Stimulated activated CD8-positive, alpha-beta memory T cell treated with anti-CD3 and anti-CD28 coated beads, Interleukin-15, amount 100 ng/mL, for 24 hours (primary cell): ENCODE measurements at places on chromosomes 3 and 15.

DNA sequence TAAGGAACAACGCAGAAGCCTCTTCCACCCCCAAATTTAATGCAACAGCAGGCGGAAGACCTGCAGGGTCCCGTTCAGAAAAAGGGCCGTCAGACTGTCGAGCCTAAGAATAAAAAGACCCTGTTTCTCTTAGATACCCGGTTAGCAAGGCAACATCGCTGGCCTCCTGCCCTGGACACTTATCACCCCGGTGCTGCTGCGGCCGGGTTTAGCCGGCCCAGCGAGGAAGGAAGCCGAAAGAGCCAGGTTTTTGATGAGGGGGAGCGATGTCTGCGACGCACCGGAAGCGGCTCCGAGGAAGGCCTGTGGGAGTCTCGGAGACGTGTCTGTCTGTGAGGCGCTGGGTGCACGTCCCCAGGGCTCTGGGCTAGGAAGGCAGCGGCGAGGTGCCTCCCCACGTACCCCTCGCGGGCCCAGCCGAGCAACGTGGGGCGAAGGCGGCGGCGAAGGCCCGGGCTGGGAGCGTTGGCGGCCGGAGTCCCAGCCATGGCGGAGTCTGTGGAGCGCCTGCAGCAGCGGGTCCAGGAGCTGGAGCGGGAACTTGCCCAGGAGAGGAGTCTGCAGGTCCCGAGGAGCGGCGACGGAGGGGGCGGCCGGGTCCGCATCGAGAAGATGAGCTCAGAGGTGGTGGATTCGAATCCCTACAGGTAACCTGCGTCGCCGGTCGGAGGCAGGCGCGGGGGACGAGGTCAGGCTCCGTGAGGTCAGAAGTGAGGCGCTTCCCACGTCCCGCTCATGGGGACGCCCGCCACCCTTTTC, at the start of gene UBA5:
Gene UBA5, plus strand, starts transcription at position 278 of the 759 bp plus-strand sequence. Its CDS starts 209 bp downstream, at position 487.
- peak; percentile 39 for DNase-seq

DNA sequence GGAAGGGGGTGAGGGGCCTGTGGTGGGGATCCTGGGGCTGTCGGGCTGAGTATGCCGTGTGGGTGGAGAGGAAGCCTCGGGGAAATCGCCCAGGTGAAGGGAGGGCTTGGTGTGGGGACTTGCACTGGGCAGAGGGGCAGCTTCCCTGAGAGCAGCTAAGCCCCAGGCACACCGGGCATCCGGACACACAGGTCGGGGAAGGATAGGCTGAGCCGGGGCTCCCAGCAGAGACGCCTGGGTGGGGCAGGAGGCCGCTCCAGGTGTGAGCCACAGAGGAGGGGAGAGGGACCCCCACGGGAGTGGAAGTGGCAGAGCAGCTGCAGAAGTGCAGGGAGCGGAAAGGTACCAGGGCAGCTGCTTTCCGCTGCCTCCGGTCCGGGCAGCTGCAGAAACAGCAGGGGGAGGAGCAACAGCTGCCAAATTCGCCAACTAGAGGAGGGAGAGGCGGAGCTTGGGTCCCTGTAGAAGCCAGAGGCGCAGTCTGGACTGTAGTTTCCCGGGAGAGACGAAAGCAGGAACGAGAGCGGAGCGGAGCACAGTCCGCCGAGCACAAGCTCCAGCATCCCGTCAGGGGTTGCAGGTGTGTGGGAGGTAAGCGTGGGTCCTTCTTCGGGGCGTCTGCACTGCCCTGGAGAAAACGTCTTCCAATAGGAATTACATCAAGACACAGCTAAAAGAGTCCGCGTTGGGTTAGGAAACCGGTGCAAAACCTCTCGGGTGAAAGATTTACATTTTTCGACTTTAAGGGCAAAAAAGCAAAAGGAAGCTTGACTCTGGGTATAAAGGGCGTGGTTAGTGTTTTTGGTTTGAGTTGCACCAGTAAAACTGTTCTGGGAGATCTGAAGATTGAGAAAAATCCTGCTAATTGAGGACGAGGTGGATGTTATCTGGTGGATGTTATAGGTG, at the start of gene SERPINI1:
Gene SERPINI1, plus strand, starts transcription at position 489 of the 906 bp plus-strand sequence. CDS start 53,408 bp downstream, outside the sequence.
- peak; percentile 49 for DNase-seq

DNA sequence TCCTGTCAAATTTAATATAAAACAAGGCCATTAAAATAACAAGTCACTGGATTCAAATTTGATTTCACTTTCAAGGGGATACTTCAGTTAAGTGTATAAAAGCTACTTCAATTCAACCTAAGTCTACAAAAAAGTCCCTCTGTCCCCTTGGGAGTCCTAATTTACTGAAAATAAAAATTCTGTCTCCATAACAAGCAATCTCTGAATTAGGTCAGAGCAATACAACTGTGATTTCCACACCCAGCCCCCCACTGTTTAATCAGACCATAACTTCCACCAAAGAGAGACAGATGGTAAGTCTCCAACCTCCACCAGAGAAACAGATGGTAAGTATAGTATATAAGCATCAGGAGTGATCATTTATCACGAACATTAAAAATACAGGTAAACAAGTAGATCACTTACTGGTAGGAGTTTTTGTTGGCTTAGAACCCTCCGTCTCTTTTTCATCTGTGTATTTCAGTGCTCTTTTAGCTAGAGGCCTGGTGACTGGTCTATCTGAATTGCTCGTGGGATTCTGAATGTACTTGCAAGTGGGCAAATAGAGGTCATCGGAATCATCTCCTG, 12.1 kb downstream of the SGO1 start:
- DNase-seq = no peak

GRCh38 chr3:52705688-52706686, at the start of the genes GLT8D1 and SPCS1:
GLT8D1 (minus strand) TSS chr3:52705791; CDS start chr3:52700460, 5,331 bp downstream.
SPCS1 (plus strand) TSS chr3:52706106; CDS start chr3:52706247, 141 bp downstream.
- DNase-seq = peak; percentile 77

- DNase-seq = no peak
Measured at GRCh38 chr3:68832680-68833079, 99.7 kb downstream of the TAFA4 start.

DNA sequence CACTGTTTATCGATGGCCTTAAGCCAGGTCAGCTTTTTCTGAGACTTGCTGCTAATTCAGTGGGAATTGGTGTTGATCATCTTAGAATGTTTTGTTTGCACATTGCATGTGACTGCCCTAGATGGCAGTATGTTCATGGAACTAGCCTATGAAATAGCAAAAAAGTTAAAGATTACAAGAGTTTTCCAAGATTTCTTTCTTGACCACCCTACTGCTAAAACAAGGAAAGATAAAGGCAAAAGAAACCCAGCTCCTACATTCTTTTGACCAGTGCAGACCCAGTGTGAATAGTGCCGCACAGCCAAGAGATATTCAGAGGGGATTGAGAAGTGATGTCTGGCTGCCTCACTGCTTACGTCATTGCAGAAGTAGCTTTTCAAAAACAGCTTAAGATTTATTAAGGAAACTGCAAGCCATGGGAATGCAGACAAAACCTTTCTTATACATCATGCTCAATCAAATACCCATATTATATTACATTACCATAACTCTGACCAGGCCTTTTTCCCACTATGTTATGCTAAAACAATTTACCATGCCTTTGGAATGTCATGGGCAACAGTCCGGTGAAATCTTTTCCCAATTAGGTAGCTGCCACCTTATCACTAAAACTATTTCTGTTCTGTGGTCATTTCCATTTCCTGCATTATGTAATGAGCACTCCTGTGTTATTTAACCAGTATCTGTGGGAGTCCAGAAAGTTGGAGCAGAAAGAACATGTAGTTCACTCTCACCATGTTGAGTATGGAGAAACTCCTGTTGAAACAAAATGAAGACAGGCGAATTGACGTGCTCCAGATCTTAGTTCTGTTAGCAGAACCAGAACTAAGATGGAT, 6.0 kb downstream of the PHLDB2 start:
- no peak for DNase-seq

GRCh38 chr3:119428538-119428937, 34.9 kb downstream of the TMEM39A start:
- no peak for DNase-seq

GRCh38 chr3:101950985-101951733, 101.8 kb downstream of the NFKBIZ start:
- DNase-seq = no peak

- no peak for DNase-seq
Measured at GRCh38 chr15:29270976-29271375, 1.4 kb upstream of the NSMCE3 start.

DNA sequence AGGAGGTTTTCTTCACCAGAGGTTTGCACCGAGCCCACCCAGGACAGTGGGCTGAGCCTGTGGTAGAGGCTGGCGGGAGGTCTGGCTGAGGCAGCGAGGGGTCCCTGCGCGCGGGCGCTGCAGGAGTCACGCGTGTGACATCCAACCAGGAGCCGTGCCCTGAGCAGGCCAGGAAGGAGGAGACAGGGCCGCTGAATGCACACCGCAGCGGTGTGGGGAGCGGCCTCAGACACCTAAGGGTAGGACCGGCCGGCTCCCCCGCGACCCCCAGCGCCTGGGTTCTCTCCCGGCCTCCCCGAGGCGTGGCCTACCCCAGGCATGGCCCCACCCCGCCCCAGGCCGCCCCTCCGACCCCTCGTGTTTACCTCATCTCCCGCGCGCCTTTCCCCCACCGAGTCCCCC, 412 bp downstream of the SLC41A3 start:
- peak; percentile 26 for DNase-seq

GRCh38 chr15:90412356-90413194, 24.5 kb downstream of the IQGAP1 start:
- no peak for DNase-seq

GRCh38 chr3:6528951-6529350, 332.0 kb upstream of the GRM7 start:
- no peak for DNase-seq

GRCh38 chr3:23623844-23624243, 181.9 kb upstream of the UBE2E1 start:
- no peak for DNase-seq

DNA sequence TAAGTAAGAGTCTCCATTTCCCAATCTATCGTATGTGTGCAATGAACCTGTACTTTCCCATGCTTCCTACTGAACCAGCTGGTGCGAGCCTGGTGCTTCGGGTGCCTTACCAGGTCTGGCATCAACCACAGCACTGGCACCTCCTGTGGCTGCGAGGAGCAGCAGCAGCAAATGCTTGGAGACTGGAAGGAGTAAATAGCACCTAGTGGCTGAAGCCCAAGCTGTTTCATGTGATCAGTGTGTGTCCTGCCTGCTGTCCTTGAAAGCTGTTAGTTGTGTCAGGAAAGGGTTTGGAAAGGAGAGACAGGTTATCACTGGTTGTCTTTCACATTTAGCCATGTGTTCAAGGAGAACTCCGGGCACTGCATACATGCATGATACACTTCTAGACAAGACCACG, 31.8 kb downstream of the PCOLCE2 start:
- DNase-seq = no peak

GRCh38 chr3:129246636-129247035, 2.8 kb upstream of the COPG1 start:
- no peak for DNase-seq

DNA sequence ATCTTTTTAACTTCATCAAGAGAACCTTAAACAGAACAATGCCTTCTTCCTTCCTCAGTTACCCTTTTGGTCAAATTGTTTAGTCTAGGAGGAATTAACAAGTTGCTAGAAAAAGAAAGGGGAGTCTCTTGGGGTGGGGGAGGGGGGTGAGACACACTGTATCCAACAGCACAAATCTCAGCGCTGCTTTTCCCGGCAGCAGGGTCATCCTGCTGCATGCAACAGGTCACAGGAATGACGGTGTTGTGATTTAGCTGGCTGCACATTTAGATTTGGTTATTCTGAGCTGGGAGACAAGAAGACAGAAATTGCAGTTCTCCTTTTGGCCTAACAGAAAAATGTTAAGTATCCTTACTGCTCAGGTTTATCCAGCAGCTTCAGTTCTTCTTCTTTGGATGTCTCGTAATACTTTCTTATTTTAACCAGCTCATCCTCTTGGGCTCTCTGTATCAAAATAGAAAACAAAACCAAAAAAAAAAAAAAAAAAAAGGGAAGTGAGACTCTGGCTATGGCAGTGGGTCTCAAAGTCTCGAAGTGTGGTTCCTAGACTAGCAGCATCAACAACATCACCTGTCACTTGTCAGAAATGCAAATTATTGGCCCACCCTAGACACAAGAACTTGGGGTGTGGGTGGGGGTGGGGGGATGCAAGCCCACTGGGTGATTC, 190.5 kb downstream of the GREM1 start:
- DNase-seq = no peak

DNA sequence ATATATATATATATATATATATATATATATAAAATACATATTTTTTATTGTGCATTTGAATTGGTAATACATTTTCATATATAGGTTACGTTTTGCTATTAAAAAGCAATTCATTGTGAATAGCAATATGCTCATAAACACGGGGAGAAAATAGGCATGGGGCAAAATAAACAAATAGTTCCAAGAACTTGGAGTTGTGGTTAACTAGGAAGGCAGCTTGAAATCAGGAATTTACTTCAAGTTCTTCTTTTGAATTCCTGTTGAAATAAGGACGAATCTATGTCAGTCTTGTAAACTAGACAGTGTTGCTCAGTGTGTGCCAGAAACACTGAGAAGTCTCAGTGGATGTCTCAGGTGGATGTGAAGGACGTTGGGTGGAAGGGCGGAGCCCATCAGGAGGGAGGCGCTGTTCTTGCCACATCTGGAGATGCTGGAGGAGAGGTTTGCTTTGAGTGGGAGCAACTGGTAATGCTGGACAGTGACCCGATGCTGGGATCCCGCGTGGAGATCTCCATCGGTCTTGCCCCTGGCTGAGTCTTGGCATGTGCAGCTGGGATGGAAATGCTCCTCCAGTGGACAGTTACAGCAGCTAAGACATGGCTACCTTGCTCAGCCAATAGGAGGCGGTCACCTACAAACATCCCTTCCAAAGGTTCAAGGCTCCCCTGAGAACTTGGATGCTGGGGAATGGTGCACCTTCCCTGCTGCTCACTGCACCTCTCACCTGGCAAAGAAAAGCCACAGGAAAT, 2.5 kb downstream of the IL16 start:
- no peak for DNase-seq

- no peak for DNase-seq
Measured at GRCh38 chr3:136068708-136069107, 103.2 kb downstream of the PPP2R3A start.

DNA sequence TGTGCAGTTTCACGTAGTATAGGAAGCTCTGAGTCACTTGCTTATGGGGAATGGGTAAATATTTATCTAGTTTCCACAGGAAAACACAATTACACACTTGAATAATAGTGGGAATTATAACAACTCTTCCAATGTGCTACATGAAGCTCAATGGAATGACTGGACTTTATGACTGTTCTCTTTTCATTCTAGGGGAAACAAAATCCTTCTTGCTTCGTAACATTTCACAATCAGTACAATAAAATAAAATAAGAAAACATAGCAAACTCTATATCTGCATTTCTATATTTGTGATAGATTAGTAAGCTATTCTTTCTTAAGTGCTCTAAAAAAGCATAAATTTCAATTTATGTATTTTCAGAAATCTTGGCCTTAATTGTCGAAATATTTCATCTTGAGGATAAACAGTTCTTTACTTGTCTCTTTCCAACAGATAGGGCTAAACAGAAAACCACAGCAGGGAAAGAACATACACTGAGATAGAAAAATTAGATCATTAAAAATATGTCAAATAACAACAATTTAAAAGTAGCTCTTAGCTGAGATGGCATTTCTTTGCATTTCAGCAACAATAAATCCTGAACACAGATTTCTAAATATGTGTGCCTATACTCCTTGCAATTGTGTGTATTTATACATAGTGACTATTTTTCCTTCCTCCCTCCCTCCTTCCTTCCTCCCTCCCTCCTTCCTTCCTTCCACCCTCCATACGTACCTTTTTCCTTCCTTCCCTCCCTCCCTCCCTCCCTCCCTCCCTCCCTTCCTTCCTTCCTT, 395.5 kb upstream of the KCNMB2 start:
- no peak for DNase-seq

- no peak for DNase-seq
Measured at GRCh38 chr3:112633757-112634156, 7.2 kb downstream of the CCDC80 start.

GRCh38 chr15:31294067-31294466, 32.6 kb upstream of the KLF13 start:
- no peak for DNase-seq

- no peak for DNase-seq
Measured at GRCh38 chr3:141388823-141389621, 20.7 kb downstream of the ZBTB38 start.
